ENCODE measurements at places on chromosomes 3 and 15. TPM values are rescaled to one million over a fixed set of nuclear protein-coding genes. Genes with fewer than 3 reads are reported as not detected.

The GABRR3 gene
- total RNA-seq: not detected

The NAALADL2 gene
- 6.0 TPM for total RNA-seq

The ZPLD1 gene
- total RNA-seq: not detected

The TRH gene
- not detected for total RNA-seq

The KNG1 gene
- total RNA-seq: not detected

The ITIH1 gene
- not detected for total RNA-seq

The MRPS11 gene
- 18.8 TPM for total RNA-seq

The CPA3 gene
- 15.7 TPM for total RNA-seq

The GRM7 gene
- 0.16 TPM for total RNA-seq

The GRK7 gene
- not detected for total RNA-seq

The MESD gene
- 14.6 TPM for total RNA-seq

- no peak overlapping the region for H3K27ac ChIP-seq
- H3K4me3 ChIP-seq: no peak overlapping the region
- no peaks in the 10 kb centered on the region for H3K36me3 ChIP-seq
- H3K27me3 ChIP-seq: no peaks in the 10 kb centered on the region
- DNase-seq: no peak
- no peaks in the 10 kb centered on the region for H3K4me1 ChIP-seq
Measured at GRCh38 chr15:31197497-31198414, 96.2 kb upstream of the TRPM1 start.

GRCh38 chr15:56856934-56857333 lies 61.5 kb upstream of the TCF12 start:
- H3K4me3 ChIP-seq: no peak overlapping the region
- no peaks in the 10 kb centered on the region for H3K4me1 ChIP-seq
- no peak overlapping the region for H3K27ac ChIP-seq
- no peaks in the 10 kb centered on the region for H3K36me3 ChIP-seq
- no peaks in the 10 kb centered on the region for H3K27me3 ChIP-seq

DNA sequence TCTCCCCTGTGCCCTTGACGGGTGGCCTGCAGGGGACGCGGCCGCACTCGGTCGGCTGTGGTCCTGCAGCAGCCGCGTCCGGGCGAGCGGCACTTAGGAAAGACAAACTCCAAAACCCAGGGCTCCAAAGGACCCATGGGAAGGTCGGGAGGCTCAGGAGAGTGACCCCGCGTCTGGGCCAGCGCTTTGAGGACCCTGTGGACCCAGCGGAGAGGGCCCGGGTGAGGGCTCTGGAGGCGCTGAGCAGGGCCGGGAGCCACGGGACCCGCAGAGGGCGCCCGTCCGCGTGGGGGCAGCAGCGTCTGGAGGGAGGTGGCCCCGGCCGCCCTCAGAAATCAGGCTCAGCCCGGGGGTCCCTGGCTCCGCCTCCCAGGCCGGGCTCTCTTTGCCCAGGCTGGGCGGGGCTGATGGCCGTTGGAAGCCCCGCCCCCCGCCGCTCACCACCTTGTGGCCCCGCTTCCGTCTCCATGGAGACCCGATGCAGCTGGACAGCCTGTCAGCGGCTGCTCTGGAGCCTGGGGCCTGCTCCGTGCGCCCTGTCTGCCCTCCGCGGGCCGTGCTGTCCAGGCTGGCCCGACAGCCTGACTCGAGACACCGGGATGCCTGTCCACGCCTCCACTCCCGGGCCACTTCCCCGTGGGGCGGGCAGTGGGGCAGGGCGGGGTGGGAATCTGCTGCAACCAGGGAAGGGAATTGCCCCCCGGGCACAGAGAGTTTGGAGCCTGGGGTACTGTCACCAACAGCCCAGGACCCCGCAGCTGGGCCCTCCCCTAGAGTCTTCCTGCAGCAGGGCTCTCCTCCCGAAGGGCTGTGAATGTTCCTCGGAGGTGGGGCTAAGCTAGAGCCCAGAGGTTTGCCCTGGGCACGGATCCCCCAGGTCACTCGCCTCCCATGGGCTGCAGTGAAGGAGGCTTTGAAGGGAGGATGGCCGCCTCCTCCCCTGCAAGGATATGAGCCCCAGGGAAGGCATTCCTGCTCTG lies 34.8 kb upstream of the RPL32 start:
- H3K27ac ChIP-seq: peak overlapping the region; percentile 14
- H3K27me3 ChIP-seq: no peaks in the 10 kb centered on the region
- H3K4me1 ChIP-seq: peaks cover 12% of the 10 kb centered on the region
- H3K36me3 ChIP-seq: no peaks in the 10 kb centered on the region
- DNase-seq: no peak

DNA sequence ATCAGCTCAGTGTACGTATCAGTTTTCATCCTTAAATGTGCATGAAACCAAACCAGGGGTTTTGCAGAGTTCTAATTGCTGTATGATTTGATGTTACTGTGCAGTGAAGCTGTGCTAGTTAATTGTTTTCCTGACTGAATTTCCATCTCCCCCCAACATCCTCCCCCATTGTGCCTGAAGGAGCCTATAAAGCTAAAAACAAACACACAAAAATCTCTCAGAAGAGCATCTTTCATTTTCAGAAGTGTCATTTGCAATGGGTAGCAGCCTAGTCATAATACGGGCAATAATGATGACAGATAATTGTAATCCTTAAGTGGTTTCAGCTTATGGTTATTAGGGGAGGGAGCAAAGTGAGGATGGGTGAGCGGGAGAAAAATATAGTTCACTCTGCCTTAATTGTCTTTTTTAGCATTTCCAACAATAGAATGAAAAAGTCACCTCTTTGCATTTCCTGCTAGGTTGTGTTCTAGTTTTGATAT lies 207.9 kb upstream of the TBL1XR1 start:
- H3K27me3 ChIP-seq: no peaks in the 10 kb centered on the region
- no peaks in the 10 kb centered on the region for H3K36me3 ChIP-seq
- no peak overlapping the region for H3K27ac ChIP-seq

- no peak overlapping the region for H3K4me3 ChIP-seq
- no peak overlapping the region for H3K27ac ChIP-seq
- no peak for DNase-seq
- H3K36me3 ChIP-seq: no peaks in the 10 kb centered on the region
- no peaks in the 10 kb centered on the region for H3K4me1 ChIP-seq
Measured at GRCh38 chr3:72465853-72466252, 382.4 kb downstream of the SHQ1 start.

DNA sequence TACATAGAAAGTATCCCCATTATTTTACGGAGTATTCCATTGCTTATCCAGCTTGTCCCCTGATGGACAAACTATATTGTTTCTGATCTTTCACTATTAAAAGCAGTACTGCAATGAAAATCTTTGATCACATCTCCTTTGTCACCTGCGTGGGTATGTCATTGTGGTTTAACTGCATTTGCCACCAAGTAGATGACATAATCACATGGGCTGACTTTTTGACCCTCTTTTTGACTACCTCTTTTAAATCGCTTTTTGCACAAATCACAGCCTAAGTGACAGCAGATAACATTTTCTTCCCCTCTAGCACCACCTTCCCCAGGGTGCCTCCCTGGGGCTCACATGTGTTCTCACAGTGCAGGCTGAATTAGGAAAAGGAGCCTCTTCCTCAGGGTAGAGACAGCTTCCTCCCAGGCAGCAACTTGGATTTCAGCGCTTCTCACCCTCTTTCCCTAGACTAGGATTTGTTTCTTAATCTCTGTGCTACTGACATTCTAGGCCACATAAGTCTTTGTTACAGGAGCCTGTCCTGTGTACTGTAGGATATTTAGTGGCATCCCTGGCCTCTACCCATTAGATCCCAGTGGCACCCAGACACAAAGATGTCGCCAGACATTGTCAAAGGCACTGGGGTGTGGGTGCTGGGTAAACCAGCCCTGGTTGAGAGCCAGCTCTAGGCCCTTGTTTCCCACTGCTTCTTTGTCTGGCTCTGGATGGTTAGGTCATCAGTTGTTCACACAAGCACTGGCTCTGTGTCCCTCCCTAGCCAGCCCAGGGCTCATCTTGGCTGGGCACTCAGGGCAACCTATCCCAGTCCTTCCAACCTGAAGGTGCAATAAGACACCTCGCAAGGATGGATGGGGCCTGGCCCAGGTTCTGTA lies 1.3 kb upstream of the RBP1 start:
- H3K4me1 ChIP-seq: peaks cover 31% of the 10 kb centered on the region
- H3K4me3 ChIP-seq: peak overlapping the region; percentile 63
- no peaks in the 10 kb centered on the region for H3K36me3 ChIP-seq
- DNase-seq: no peak
- H3K27me3 ChIP-seq: no peaks in the 10 kb centered on the region

DNA sequence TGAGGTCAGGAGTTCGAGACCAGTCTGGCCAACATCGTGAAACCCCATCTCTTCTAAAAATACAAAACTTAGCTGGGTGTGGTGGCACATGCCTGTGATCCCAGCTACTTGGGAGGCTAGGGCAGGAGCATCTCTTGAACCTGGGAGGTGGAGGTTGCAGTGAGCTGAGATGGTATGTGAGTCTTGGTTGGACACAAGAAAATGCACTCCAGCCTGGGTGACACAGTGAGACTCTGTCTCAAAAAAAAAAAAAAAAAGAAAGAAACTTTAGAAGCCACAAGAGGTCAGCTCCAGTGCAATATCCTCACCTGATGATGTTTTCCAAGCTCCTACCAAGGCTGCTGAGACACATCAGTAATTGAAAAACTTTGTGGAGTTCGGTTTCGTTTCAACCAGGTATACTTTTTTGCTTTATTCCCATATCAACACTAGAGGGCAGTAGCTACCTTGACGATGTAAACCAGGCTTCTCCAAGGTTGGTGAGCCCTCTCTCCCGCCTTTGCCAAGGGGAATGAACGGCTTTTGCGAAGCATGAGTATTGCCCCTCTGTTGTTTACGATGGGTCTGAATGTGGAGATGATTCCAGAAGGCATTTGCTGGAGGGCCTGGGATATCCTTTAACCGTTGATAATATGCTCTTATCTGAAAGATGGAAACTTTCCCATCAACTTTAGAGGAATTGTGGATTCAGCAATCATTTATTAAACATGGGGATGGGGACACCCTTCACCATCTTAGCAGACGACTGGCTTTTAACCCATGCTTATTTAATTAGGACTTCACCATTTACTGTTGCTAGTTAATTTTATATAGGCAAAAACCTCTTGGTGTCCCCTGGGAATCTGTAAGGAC lies 202.8 kb downstream of the SV2B start:
- DNase-seq: no peak
- no peak overlapping the region for H3K4me3 ChIP-seq
- H3K27me3 ChIP-seq: no peaks in the 10 kb centered on the region
- H3K36me3 ChIP-seq: no peaks in the 10 kb centered on the region

DNA sequence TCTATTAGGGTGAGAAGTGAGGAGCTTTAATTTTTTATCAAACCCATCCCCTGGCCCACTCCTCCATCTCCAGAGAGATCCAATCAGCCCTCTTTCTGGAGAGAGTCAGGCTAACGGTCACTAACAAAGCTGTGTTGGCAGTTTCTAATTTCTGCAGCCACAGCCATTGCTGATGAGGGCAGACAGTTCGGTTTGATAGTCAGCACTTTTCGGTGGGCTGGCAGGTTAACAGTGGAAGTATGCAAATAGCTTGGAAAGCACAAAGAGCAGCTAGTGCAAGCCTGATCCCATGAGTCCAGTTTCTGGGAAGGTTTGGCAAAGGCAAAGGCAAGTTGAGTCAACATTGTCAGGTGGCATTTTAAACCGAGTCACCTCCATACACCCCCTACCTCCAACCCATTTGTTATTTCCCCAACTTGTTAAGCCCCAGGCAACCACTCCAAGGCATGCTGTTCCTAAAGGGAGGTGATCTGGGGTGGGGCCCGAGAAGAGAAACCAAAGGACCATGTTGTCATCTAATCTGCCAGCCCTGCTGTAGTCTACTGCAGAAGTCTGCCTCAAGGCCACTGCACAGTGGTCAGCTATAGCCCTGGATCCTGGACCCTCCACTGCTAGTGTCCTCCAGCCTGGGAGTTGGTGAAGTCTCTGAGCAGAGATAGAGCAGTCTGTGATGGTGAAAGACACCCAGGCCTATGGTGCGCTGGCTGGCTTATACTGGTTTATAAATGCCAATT lies 1.7 kb downstream of the CCR1 start:
- peak overlapping the region; percentile 32 for H3K27ac ChIP-seq
- no peaks in the 10 kb centered on the region for H3K27me3 ChIP-seq
- H3K4me1 ChIP-seq: no peaks in the 10 kb centered on the region
- H3K36me3 ChIP-seq: no peaks in the 10 kb centered on the region
- no peak for DNase-seq

DNA sequence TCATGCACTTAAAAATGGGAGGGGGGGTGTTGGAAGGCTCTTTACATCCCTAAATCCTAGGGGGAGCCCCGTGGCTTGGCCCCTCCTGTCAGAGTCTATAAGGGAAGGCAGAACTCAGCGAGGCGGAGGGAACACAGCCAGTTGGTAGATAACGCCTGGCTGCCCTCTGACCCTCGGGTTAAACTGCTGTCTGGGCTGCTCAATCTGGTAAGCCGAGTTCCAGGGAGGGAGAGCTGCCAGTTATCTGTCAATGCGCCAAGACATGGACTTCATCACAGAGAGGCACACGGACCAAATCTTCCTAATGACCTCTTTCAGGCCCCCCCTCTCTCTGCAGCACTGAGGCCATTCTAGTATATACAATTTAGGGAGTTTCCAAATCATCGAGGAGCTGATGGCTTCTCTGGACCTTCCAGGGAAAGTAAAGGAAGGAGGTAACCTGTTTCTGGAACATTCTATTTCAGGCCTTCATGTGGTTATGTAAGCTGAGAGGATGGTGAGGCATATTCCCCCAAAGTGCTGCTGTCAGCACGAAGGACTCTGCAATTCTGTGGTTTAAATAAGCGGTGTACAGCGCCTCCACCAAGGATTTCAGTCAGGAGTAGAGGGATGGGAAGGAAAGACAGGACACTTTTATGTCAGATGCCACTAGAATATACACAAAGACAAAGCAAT lies 349.0 kb downstream of the MCTP2 start:
- H3K4me1 ChIP-seq: no peaks in the 10 kb centered on the region
- H3K27ac ChIP-seq: no peak overlapping the region
- H3K27me3 ChIP-seq: no peaks in the 10 kb centered on the region
- no peak for DNase-seq

- no peak for DNase-seq
- H3K4me1 ChIP-seq: no peaks in the 10 kb centered on the region
- no peaks in the 10 kb centered on the region for H3K27me3 ChIP-seq
- H3K4me3 ChIP-seq: no peak overlapping the region
Measured at GRCh38 chr3:112362221-112362620, 29.3 kb downstream of the CD200 start.

GRCh38 chr3:185502987-185503386 lies 4.2 kb upstream of the TMEM41A start:
- no peaks in the 10 kb centered on the region for H3K27me3 ChIP-seq
- no peak overlapping the region for H3K4me3 ChIP-seq
- no peaks in the 10 kb centered on the region for H3K36me3 ChIP-seq
- no peak for DNase-seq
- H3K4me1 ChIP-seq: peaks cover under 1% of the 10 kb centered on the region

DNA sequence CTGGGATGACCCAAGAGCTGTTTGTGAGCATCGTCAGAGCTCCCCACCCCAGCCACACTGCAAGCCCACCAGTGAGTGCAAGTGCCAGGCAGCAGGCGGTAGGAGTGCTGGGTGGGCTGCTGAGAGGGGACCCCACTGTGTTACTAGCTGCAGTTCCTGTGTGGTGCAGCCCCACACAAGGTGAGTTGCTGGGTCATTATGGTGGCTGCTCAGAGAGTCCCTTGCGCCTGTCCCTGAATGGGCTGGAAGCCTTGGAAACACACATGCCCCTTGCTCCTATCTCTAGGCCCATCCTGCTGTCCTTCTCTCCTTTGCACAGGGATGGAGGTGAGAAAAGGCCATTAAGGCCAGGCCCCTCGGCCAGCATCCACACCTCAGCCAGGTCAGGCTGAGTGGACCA lies 83.7 kb downstream of the SEC22A start:
- H3K36me3 ChIP-seq: peaks cover 93% of the 10 kb centered on the region
- H3K27ac ChIP-seq: no peak overlapping the region
- H3K4me3 ChIP-seq: no peak overlapping the region
- no peak for DNase-seq
- no peaks in the 10 kb centered on the region for H3K4me1 ChIP-seq

Measured in sigmoid colon (tissue), 7 donors.